Stimulated activated CD8-positive, alpha-beta memory T cell treated with anti-CD3 and anti-CD28 coated beads, Interleukin-7, amount 100 ng/mL, for 4 hours (primary cell): ENCODE measurements at places on chromosomes 7 and 10.

- DNase-seq, result no peak
Observed at GRCh38 chr7:105402221-105403095, 13.7 kb upstream of the SRPK2 start.

- no peak for DNase-seq
Observed at GRCh38 chr7:159096736-159097581, 47.7 kb downstream of the VIPR2 start.

- DNase-seq, result no peak
Observed at GRCh38 chr7:129332254-129333035, 101.8 kb upstream of the STRIP2 start.

- DNase-seq, result no peak
Observed at GRCh38 chr10:50397312-50398140, 146.2 kb upstream of the ASAH2 start.

DNA sequence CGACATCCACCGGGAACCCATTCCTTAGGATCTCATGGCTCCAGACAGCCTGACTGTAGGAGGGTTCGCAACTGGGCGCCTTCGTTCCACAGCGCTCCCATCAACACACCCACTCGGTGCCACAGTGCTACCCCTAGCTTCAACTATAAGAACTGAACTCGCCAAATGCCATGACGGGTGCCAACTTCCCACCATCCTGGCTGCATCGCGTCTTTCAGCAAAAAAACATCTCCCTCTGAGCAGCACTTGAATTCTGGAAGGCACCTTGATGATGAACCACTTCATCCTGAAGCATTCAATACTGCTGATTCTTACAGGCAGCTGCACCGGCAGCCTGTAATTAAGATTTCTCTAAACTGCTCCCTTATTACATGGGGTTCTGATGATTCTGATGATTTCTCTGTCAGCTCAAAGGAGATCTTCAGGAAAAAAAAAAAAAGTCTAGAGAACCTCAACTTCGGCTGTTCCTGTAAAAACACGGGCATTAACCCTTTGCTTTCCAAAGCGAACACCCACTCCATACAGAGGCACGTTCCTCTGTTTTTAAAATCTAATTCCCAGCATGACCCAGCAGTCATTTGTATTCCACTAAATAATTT is 1.3 kb downstream of the CYTH3 start:
- DNase-seq, result peak; percentile 20

DNA sequence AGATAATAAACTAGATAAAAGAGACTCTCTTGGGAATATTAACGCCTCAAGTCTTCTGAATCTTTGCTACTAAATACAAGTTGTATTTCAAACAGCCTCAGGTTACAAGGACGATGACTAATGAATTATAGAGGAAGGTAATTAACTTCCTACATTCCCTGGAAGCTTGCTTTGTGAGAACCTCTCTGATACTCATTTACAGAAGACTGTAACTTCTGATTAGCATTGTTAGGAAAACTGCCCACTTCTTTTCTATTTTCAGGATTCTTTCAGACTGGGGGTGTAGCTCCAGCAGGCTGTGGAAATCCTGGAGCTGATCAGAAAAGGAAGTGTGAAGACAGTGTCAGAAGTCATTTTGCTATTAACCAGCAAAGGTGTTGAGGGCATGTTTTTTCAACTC is 316.7 kb upstream of the NPSR1 start:
- no peak for DNase-seq

DNA sequence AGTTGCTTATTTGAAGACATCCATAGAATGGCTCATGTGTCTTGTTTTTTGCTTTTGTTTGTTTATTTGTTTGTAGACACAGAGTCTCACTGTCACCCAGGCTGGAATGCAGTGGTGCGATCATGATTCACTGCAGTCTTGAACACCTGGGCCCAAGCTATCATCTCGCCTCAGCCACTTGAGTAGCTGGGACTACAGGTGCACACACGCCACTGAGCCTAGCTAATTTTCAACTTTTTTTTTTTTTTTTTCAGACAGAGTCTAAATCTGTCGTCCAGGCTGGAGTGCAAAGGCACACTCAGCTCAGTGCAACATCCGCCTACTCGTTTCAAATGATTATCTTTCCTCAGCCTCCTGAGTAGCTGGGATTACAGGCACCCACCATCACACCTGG is 83.3 kb upstream of the KLF6 start:
- no peak for DNase-seq

- no peak for DNase-seq
Observed at GRCh38 chr7:130349911-130350782, 5.5 kb downstream of the CPA5 start.

DNA sequence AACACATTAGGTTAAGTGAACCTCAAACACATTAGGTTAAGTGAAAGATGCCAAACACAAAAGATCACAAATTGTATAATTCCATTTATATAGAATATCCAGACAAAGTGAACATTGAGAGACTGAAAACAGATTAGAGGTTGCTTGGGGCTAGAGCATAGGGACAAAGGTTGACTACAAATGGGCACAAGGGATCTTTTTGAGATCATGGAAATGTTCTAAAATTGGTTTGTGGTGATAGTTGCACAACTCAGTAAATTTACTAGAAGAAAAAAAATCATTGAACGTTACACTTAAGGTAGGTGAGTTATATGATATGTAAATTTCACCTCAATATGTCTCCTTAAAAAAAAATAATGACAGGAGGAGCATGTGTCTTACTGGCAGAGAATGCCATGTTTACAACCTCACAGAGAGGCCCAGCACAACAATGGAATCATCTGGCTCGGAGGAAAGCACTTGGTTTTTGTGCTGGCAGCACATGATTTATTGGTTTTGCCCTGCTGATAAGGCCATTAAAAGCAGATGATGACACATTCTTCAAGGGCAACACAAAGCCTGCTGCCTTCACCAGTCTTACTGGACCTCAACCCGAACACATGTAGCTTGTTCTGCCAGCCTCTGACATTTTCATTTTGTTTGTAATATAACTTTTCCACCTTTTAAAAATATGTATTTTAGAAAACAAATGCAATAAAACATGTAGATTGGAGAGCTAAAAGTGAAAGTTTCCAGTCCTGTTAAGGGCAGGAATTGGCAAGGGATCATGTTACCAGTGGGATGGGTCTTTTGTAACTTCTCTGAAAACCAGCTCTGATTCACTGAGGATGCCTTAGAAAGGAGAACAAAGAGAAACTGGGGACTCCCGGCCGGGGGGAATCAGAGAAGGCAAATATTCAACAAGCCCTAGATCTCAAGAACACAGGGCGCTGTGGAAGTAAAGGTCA is 11.9 kb upstream of the LMOD2 start:
- DNase-seq, result no peak

DNA sequence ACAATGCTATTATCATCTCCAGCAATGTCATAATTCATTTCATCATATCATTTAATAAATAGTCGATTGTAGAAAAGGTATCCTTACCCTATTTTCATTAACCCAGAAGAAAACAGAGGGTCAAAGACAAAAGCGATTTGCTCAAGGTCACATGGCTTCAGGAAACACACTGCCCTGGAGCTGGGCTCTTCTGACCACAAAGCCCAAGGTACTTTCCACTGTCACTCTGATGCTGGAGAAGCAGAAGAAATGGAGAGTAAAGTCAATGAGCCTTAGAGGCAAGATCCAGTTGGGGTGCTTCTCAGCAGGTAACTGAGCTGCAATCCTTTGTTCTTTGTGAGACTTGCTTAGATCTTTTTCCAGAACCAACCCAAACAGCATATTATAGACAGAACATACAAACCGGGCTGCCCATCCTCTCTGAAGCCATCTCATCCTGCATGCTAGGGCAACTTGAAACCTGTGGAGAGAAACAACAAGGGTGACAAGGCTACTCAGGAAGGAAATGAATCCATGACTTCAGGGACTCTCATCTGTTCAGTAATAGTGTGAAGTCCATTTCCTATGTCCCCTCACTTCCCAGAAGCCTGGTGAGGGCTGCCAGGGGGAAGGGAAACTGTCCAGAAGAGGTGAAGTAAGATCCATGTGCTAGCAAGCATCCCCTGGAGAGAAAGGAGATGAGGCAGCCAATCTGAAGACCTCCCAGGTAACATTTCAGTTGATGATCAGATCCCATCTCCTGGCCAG is 148.6 kb upstream of the SVIL start:
- DNase-seq, result no peak

DNA sequence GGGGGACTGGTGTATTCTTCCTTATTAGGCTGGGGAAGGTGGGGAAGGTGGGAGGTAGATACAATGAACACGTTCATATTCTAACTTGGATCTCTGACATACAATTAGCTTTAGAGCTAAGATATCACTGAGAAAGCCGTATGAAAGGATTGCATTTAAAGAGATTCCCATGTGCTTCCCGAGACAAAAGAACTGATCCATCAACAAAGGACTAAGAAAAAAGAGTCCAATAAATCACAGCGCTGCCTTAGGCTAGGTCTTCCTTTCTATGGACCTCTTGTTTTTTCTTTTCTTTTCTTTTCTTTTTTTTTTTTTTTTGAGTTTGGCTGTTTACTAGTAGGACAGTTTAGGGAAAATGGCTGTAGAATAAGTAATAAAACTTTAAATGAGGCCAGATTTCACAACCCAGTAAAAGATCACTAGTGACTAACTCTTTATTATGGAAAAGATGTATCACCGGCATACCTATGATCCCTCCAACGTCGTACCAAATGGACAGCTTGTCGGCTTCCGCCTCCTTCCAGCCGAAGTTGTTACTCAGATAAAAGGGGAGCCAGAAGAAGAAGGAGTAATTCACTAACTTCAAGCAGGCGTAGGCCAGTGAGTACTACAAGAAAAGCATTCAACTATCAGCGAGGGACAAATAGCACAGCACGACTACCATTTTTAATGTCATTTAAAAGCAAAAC is 50.0 kb downstream of the SLC37A3 start:
- DNase-seq, result no peak

DNA sequence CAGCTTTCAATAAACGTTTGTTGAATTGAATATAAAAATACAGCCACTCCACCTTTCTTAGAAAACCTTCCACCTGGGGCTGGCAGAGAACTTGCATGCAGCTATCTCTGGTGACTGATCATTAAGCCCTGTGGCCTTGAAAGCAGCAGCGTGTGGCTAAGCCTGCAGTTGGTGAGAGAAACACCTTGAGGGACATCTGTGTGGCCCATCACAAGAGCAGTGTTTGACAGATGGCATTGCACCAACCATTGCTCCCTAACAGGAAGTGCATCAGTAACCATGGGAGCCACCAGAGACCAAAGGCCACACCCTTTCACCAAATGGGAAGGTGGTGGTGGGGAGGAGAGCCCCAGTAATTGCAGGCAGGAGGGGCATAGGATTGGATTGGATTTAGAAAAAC is 22.4 kb downstream of the RHOBTB1 start:
- no peak for DNase-seq

DNA sequence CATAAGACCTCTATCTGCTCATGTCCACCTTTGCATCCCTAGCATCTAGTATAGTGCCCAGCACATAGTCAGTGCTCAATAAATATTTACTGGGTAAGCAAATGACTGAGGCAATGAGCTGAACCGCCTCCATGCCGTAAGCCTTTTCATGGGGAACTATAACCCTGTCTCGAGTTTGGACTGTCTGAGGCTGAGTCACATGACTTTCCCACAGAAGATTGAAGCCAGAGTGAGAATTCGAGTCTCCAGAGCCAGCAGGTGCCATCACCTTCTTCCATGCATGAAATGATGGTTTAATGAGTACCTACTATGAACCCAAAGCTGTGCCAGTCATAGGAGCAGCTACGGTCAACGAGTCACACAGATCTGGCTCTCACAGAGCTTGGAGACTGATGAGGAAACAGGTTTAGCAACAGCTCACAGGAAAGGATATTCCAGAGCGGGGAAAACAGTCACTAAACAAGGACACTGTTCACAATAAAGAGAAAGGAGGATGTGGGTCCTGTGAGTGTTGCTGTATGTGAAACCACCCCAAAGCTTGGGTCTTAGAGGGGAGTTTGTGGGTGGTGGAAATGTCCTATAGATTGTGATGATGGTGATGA is 75.2 kb downstream of the TEX36 start:
- no peak for DNase-seq

GRCh38 chr10:102775201-102775934 is 31.6 kb downstream of the WBP1L start:
- DNase-seq, result no peak

GRCh38 chr7:84735011-84735410 is 451.8 kb downstream of the SEMA3D start:
- no peak for DNase-seq

GRCh38 chr7:128908750-128909624 is 1.5 kb downstream of the KCP start:
- DNase-seq, result no peak

- no peak for DNase-seq
Observed at GRCh38 chr7:92806496-92806895, 29.9 kb downstream of the CDK6 start.
